Osteocyte (in vitro differentiated cells): ENCODE measurements at places on chromosomes 7 and 10. TPM values are rescaled to one million over a fixed set of nuclear protein-coding genes. Genes with fewer than 3 reads are reported as not detected.
A peak's percentile ranks its signal among the peaks of the same experiment; 100 is the strongest.

The AZGP1 gene
- total RNA-seq = not detected in 2 replicates

GRCh38 chr10:124660404-124661125, 83.6 kb downstream of the FAM53B start:
- H3K36me3 ChIP-seq = peaks cover 3% of the 10 kb centered on the region
- no peak for DNase-seq
- H3K27me3 ChIP-seq = no peaks in the 10 kb centered on the region
- H3K4me1 ChIP-seq = peaks cover 2% of the 10 kb centered on the region
- H3K27ac ChIP-seq = no peak overlapping the region
- H3K4me3 ChIP-seq = no peak overlapping the region

- H3K27ac ChIP-seq = peak overlapping the region; percentile 21
- no peak for DNase-seq
- no peak overlapping the region for H3K4me3 ChIP-seq
- no peaks in the 10 kb centered on the region for H3K27me3 ChIP-seq
- H3K4me1 ChIP-seq = peaks cover 12% of the 10 kb centered on the region
- H3K36me3 ChIP-seq = peaks cover 2% of the 10 kb centered on the region
Measured at GRCh38 chr10:126222736-126223511, 165.4 kb downstream of the ADAM12 start.

GRCh38 chr10:129033790-129034272, 433.2 kb upstream of the MGMT start:
- no peaks in the 10 kb centered on the region for H3K4me1 ChIP-seq
- H3K27me3 ChIP-seq = peaks cover 17% of the 10 kb centered on the region
- no peaks in the 10 kb centered on the region for H3K36me3 ChIP-seq
- no peak for DNase-seq
- H3K4me3 ChIP-seq = no peak overlapping the region

DNA sequence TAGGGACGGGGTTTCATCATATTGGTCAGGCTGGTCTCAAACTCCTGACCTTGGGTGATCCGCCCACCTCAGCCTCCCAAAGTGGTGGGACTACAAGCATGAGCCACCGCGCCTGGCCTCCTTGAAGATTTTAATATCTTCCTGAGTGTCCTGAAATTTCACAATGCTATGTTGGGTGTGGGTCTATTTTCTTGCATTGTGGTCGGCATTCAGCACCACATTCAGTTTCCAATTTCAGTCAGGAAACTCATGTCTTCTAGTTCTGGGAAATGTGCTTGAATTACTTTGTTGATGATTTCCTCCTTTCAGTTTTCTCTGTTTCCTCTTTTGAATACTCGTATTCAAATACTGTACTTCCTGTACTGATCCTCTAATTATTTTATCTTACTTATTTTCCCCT, 49.3 kb upstream of the IL6 start:
- DNase-seq = no peak
- H3K27ac ChIP-seq = no peak overlapping the region
- no peaks in the 10 kb centered on the region for H3K36me3 ChIP-seq
- H3K27me3 ChIP-seq = no peaks in the 10 kb centered on the region
- H3K4me3 ChIP-seq = no peak overlapping the region

GRCh38 chr7:15396210-15397158, 165.3 kb downstream of the AGMO start:
- no peaks in the 10 kb centered on the region for H3K27me3 ChIP-seq
- DNase-seq = no peak
- no peak overlapping the region for H3K4me3 ChIP-seq

DNA sequence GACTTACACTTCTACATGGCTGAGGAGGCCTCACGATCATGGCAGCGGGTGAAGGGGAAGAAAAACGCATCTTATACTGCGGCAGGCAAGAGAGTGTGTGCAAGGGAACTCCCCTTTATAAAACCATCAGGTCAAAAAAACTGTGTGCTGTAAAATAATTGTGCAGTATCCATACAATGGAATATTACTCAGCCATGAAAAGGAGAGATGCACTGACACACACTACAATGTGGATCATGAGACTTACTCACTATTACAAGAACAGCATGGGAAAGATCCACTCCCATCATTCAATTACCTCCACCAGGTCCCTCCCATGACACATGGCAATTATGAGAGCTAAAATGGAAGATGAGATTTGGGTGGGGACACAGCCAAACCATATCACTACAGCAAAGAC, 27.2 kb upstream of the CARD11 start:
- H3K27ac ChIP-seq = no peak overlapping the region
- H3K36me3 ChIP-seq = no peaks in the 10 kb centered on the region
- H3K4me3 ChIP-seq = no peak overlapping the region
- H3K4me1 ChIP-seq = no peaks in the 10 kb centered on the region
- peaks cover 45% of the 10 kb centered on the region for H3K27me3 ChIP-seq

- no peak overlapping the region for H3K4me3 ChIP-seq
- H3K4me1 ChIP-seq = no peaks in the 10 kb centered on the region
- H3K27me3 ChIP-seq = no peaks in the 10 kb centered on the region
- H3K27ac ChIP-seq = no peak overlapping the region
- no peak for DNase-seq
- H3K36me3 ChIP-seq = peaks cover 5% of the 10 kb centered on the region
Measured at GRCh38 chr7:119606297-119606696, 666.7 kb upstream of the KCND2 start.
